ENCODE measurements at places on chromosomes 16 and 17. TPM values are rescaled to one million over a fixed set of nuclear protein-coding genes. Genes with fewer than 3 reads are reported as not detected.

WFIKKN2 gene
- 0.16 TPM for total RNA-seq

ELMO3 gene
- total RNA-seq: 23.7 TPM

MILR1 gene
- total RNA-seq: 1.0 TPM

- H3K27me3 ChIP-seq: no peaks in the 10 kb centered on the region
- no peaks in the 10 kb centered on the region for H3K4me1 ChIP-seq
- H3K27ac ChIP-seq: no peak overlapping the region
- H3K4me3 ChIP-seq: no peak overlapping the region
Measured at GRCh38 chr17:2253768-2254406, 49.7 kb downstream of the SMG6 start.

- H3K4me3 ChIP-seq: no peak overlapping the region
- H3K36me3 ChIP-seq: no peaks in the 10 kb centered on the region
- H3K27ac ChIP-seq: no peak overlapping the region
- no peaks in the 10 kb centered on the region for H3K27me3 ChIP-seq
Measured at GRCh38 chr17:65301184-65301583, 164.0 kb downstream of the RGS9 start.
